ENCODE measurements at places on chromosomes 5 and 9. TPM values are rescaled to one million over a fixed set of nuclear protein-coding genes. Genes with fewer than 3 reads are reported as not detected.

DNA sequence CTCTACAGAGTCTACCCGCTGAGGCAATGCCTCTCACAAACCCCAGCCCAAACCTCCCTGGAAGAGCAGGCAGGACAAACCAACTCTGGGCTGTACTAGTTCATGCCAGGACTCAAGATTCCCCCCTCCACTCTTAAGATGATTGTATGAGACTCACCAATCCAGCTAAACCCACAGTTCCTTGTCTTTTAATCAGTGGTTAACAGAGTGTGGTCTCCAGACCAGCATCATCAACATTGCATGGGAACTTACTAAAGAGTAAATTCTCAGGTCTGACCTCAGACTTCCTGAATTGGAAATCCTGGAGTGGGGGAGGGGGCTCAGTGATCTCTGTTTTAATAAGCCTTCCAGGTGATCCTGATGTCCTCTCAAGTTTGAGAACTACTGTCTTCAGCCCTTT is 240.9 kb downstream of the GAS1 start:
- no peak for DNase-seq
- no peaks in the 10 kb centered on the region for H3K36me3 ChIP-seq
- H3K4me3 ChIP-seq = no peak overlapping the region
- H3K4me1 ChIP-seq = no peaks in the 10 kb centered on the region
- no peak overlapping the region for H3K27ac ChIP-seq
- H3K27me3 ChIP-seq = peaks cover 17% of the 10 kb centered on the region

DNA sequence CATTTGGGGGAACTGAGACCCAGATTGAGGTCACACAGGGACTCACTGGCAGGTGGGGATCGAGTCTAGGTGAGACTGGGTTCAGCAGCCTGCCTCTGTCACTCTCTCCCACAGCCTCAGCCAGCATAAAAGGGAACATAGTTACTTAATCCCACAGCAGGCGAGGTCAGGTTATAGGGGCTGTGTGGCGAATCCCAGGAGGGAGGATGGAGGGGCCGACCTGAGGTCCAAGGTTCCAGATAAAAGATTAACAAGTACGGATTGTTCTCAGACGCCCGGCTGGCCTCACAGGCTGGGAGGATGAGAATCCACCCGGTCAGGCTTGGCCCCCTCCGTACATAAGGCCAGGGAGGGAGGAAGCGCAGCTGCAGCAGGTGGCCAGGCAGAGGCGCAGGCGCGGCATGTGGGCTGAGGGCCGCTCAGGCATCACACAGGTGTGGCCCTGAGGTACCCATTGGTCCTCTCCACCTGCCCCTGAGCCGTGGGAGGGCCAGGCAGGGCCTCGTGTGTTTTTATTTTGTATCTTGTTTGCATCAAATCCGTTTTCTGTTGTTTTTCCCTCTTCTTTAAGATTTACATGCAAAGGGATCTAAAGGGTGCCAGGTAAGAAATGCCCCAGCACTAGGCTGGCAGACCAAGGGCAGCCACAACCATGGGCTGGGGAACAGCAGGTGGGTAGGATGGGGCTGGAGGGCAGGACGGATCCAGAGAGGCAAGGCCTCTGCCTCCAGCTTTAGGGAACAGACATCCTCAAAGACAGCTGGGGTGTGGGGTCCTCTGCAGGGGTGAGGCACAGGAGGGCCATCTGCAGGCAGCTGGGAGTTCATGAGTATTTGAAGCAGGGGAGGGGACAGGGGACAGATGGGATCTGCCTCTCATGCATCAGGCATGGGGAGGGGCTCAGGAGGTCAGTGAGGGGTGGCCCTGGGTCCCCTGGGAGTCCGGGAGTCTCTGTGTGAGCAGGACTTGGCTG is 3.6 kb downstream of the SUSD3 start:
- no peak for DNase-seq
- peak overlapping the region; percentile 92 for H3K27ac ChIP-seq
- H3K4me3 ChIP-seq = peak overlapping the region; percentile 92

The SOHLH1 gene
- not detected for total RNA-seq

DNA sequence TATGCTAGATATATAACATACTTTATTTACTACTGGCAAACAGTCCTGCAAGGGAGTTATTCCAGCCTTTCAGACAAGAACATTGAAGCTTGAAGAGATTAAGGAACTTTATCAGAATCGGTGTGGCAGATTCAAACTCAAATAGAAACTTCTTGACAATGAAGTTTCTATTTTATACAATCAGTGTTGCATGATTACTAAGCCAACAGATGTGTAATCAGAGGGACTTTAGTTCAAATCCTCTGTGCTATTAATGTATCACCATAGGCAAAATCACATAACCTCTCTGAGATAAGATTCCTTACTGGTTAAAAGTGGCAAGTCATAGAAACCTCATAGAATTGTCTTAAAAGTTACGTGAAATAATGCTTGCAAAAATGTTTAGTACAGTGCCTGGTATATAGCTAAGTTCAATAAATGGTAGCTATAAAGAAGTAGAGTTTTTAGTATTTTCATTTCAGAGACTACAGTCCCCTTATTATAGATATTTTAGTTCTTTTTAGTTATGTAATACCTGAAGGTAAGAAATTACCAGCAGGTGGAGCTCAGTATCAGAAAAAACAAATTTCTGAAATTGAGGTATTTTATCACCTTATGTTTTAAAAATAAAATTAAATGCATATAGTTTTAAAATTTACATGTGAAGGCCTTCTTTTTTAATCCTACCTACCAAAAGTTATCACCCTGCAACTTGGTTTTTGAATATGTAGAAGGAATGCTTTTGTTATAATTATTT is 172.1 kb downstream of the FER start:
- H3K27me3 ChIP-seq = no peaks in the 10 kb centered on the region
- no peaks in the 10 kb centered on the region for H3K4me1 ChIP-seq
- H3K36me3 ChIP-seq = no peaks in the 10 kb centered on the region
- H3K4me3 ChIP-seq = no peak overlapping the region

The MELK gene
- total RNA-seq = 47.4 TPM

The MAN1B1 gene
- total RNA-seq = 40.3 TPM

The SPINK4 gene
- total RNA-seq = not detected

The ELL2 gene
- 113 TPM for total RNA-seq

DNA sequence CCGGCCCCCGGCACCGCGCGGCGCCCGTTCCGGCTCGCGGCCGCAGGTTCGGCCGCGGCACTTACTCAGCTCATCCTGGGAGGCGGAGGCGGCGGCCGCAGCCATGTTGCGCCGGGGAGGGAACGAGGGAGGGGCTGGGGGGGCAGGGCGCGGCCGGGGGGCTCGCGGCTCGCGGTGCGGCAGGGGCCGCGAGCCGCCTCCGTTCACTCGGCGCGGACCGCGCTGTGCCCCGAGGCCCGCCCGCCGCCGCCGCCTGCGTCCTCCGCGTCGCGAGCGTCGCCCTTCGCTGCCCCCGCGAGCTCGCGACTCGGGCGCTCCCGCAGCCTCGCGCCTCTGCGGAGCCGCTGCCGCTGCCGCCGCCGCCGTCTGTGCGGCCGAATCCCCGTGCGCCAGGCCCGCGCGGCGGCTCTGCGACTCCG is 735 bp downstream of the ECPAS start:
- peaks cover 2% of the 10 kb centered on the region for H3K36me3 ChIP-seq
- no peak overlapping the region for H3K27ac ChIP-seq
- peaks cover 46% of the 10 kb centered on the region for H3K4me1 ChIP-seq
- H3K27me3 ChIP-seq = peaks cover 7% of the 10 kb centered on the region

The WDR38 gene
- not detected for total RNA-seq

The C9orf153 gene
- 0.21 TPM for total RNA-seq

The AK3 gene
- 36.9 TPM for total RNA-seq

The NOXA1 gene
- 1.4 TPM for total RNA-seq

The IL13 gene
- 16.3 TPM for total RNA-seq

DNA sequence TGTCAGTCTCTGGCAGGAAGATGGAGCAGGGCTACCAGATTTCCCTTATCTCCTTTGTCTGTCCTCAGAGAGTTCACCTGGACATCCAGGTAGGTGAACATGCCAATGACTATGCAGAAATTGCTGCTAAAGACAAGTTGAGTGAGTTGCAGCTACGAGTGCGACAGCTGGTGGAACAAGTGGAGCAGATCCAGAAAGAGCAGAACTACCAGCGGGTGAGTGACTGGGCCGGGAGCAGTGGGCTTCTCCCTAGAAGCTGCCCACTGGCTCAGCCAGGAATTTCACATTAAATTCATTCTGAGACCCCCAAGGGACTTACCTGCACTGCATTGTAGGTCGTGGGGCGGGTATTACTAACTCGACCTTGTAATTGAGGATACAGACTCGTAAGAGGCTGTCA is 2.1 kb downstream of the TMED9 start:
- H3K27me3 ChIP-seq = peaks cover 17% of the 10 kb centered on the region
- DNase-seq = no peak
- peaks cover 21% of the 10 kb centered on the region for H3K36me3 ChIP-seq
- H3K27ac ChIP-seq = no peak overlapping the region

- H3K36me3 ChIP-seq = peaks cover 2% of the 10 kb centered on the region
- no peak overlapping the region for H3K4me3 ChIP-seq
- H3K27ac ChIP-seq = no peak overlapping the region
- DNase-seq = no peak
- no peaks in the 10 kb centered on the region for H3K27me3 ChIP-seq
- no peaks in the 10 kb centered on the region for H3K4me1 ChIP-seq
These were observed 186.7 kb upstream of the TLX3 start for GRCh38 chr5:171122372-171122771.

DNA sequence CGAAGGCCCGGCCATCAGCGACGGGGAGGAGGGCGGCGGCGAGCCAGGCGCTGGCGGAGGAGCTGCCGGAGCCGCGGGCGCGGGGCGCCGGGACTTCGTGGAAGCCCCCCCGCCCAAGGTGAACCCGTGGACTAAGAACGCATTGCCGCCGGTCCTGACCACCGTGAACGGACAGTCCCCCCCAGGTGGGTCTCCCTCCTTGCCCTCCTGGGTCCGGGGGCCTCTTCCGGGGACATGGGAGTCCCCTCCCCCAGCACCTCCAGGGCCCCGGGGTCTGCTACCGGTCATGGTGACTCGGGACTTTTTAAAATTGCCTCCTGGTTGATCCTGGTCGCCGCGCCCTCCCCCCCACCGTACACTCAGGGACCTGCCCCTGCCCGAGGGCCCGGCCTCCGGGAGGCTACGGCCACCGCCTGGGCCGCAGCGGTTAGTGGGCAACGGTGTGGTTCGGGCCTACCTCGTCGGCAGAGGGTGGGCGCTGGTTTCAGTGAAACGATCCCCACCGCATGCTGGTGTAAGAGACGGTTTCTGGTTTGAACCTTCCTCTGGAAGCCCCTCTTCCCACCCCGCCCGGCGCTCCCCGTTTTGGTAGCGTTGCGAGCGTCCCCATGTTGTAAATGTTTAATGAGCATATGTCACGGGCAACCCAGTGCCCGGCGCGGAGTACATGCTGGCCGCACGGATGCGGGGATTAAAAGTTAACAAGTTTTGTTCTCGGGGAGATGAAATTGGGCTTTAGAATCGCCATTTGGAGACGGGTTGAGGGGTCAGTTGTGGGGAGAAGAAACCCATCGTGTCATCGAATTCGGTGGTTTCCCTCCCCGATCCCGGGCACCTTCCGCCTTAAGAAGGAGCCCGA is 1.1 kb downstream of the LARP1 start:
- peaks cover 12% of the 10 kb centered on the region for H3K36me3 ChIP-seq
- peak overlapping the region; percentile 78 for H3K27ac ChIP-seq
- peak overlapping the region; percentile 93 for H3K4me3 ChIP-seq
- H3K27me3 ChIP-seq = no peaks in the 10 kb centered on the region

GRCh38 chr5:176352116-176352878 is 9.3 kb downstream of the KIAA1191 start:
- peak overlapping the region; percentile 75 for H3K27ac ChIP-seq
- peaks cover 13% of the 10 kb centered on the region for H3K4me1 ChIP-seq
- H3K36me3 ChIP-seq = peaks cover 26% of the 10 kb centered on the region
- H3K4me3 ChIP-seq = no peak overlapping the region

DNA sequence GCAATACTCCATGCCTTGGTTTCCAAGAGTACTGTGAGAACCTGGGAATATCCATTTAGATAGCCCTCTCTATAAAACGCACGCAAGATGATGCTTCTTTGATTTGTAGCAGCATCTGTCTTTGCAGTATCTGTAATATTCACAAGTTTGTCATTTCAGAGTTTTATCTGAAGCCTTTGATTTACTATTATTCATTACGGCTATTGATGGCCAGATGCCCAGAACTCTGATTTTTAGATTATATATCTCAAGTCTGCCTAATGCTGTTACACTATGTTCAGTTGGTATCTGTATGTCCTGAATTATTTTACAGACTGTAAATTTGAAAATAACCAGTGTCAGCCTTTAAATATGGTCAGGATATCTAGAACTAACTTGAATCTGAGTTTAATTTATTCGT is 233.3 kb downstream of the FAM170A start:
- no peaks in the 10 kb centered on the region for H3K36me3 ChIP-seq
- no peaks in the 10 kb centered on the region for H3K4me1 ChIP-seq
- no peak overlapping the region for H3K27ac ChIP-seq
- DNase-seq = no peak

DNA sequence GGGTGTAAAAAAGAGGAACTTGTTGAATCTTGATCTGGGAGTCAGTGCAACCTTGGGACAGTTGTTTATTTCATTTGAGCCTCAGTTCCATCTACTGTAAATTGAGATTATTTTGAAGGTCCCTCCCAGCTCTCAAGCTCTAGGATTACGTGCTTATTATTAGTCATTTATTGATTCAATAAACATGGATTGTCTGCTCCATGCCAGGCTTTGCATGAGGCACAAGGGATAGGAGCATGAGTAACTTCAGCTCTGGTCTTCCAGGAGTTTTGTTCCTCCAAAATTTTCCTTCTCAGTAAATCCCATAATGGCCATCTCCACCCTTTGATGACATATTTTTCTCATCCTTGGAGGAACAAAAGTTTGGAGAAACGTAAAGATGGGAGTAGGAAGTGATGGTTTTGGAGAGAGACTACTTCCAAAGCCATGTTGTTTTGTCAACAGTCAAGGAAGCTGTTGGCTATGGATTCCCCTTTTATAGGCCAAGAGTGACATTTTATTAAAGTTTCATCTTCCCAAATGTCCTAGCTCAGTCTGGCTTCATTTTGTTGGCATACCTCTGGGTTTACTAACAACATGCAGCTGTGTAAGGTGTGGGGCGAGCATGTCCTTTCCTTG is 244.6 kb downstream of the DMRT2 start:
- H3K36me3 ChIP-seq = no peaks in the 10 kb centered on the region
- no peak overlapping the region for H3K27ac ChIP-seq
- no peaks in the 10 kb centered on the region for H3K27me3 ChIP-seq
- no peak overlapping the region for H3K4me3 ChIP-seq

DNA sequence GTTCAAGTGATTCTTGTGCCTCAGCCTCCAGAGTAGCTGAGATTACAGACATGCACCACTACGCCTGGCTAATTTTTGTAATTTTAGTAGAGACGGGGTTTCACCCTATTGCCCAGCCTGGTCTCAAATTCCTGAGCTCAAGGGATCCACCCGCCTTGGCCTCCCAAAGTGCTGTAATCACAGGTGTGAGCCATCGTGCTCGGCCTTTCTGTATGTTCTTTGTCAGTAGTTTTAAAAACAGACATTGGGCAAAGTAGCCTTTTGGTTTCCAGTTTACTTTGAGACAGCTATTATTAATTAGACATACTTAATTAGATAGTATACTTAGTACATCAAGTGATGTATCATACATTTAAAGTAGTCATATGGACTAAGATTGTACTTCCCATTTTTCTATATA is 45.2 kb downstream of the RBM27 start:
- no peaks in the 10 kb centered on the region for H3K27me3 ChIP-seq
- no peak overlapping the region for H3K27ac ChIP-seq
- H3K4me1 ChIP-seq = peaks cover 15% of the 10 kb centered on the region
- H3K4me3 ChIP-seq = no peak overlapping the region

- no peak overlapping the region for H3K27ac ChIP-seq
- no peaks in the 10 kb centered on the region for H3K27me3 ChIP-seq
- no peak for DNase-seq
- H3K4me3 ChIP-seq = no peak overlapping the region
These were observed 58.5 kb downstream of the PDE6A start for GRCh38 chr5:149886060-149886459.

- H3K27me3 ChIP-seq = peaks cover 15% of the 10 kb centered on the region
- H3K4me3 ChIP-seq = no peak overlapping the region
- H3K27ac ChIP-seq = no peak overlapping the region
These were observed 3.0 kb upstream of the PDLIM4 start for GRCh38 chr5:132254321-132254977.
